RKO (cell line): ENCODE measurements at places on chromosomes 5 and 9.

- DNase-seq, result no peak
Measured at GRCh38 chr9:81377921-81378320, 311.4 kb downstream of the TLE1 start.

DNA sequence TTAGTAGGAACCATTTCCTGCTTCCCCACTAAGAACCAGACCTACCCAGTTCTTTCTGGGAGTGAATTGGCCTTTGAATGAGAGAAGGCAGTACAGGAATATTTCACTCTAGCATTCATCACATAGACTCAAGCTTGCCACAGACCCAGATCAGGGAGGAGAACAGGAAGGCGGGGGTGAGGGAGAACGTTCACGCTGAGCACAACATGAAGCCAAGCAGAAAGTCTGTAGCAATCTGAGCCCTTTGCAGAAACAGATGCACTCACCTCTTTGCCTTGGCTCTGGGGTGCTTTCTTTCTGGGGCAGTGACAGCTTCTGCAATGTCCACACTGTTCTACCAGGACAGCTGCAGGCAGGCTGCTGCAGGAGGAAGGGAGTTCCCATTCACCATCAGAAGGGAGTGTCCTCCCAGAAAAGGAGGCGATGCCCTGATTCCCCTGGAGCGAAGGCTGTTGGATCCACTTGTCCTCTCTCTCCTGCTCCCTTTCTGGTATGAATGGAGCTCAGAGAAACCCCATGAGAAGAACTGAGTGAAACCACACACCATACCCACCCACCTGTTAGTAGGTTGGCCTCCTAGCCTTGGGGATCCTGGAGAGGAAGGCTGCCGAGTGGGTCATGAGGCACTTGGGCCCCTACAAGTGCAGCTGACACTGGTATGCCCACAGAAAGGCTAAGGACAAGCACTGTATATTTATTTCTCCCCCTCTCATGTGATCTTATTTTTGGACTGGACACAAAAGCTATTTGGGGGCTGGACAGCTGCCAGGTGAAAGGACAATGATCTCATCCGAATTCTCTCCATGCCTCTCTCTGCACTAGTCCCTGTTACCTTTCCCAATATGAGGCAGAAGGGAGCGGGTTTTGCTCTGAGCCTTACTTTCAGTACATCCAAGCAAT lies 11.7 kb upstream of the FGF1 start:
- DNase-seq, result no peak

DNA sequence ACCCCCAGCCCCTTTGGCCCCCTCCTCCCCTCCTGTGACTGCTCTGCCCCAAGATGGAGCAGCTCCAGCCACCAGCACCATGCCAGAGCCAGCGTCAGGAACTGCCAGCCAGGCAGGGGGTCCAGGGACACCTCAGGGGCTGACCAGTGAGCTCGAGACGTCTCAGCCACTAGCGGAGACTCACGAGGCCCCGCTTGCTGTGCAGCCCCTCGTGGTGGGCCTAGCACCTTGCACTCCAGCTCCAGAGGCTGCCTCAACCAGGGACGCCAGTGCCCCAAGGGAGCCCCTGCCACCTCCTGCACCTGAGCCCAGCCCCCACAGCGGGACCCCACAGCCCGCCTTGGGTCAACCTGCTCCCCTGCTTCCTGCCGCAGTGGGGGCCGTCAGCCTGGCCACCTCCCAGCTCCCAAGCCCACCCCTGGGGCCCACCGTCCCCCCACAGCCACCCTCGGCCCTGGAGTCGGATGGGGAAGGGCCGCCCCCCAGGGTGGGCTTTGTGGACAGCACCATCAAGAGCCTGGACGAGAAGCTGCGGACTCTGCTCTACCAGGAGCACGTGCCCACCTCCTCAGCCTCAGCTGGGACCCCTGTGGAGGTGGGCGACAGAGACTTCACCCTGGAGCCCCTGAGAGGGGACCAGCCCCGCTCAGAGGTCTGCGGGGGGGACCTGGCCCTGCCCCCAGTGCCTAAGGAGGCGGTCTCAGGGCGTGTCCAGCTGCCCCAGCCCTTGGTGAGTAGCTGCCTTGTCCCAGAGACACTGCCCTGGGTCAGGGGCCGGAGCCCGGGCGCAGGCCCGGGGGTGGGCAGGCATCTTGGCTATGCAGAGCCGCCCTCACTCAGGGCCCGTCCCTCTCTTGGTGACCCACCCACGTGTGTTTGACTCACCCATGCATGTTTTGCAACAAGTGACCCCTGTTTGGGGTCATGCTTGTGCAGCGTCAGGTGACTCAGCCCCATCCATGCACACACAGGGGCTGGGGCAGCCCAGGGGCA lies 105.2 kb downstream of the WNK2 start:
- DNase-seq, result peak; percentile 50

DNA sequence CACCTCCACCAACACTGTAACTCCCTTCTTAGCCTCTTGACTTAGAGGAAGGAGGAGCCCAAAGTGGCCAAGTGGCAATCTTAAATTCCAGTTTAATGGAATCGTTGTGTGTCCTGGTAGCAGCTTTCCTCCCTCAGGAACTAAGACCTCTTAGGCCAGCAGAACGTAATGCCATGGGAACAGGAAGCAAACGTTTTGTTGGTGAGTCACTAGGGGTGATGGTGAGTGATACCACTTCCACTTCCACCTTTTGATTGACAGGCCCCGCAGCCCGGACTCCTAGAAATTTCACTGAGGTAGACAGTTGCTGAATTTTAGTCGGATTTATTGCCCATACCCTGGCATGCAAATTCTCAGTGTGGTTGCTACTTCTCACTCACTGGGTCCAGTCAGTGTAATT lies 94.2 kb upstream of the FBN2 start:
- peak; percentile 68 for DNase-seq

GRCh38 chr9:27457445-27457844 lies 66.6 kb upstream of the IFNK start:
- DNase-seq, result no peak
